NCI-H345 (cell line): ENCODE measurements at places on chromosomes 1 and 21.

DNA sequence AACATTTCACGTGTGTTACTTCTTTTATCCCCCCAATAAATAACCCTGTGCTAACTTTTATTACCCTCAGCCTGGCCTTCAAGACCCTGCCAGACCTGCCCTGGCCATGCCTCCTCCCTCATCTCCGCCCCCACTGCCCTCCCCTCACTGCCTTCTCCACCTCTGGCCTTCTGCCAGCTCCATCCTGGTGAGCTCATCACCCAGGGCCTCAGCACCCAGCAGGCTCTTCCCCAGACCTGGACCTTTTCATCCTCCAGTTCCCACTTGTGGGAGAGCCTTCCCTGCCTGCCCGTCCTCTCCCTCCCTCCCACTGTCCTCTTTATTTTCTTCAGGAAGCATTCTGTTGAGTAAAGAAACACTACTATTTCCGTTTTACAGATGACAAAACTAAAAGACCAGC, 72.0 kb downstream of the SLC66A1 start:
- peak; percentile 63 for DNase-seq

DNA sequence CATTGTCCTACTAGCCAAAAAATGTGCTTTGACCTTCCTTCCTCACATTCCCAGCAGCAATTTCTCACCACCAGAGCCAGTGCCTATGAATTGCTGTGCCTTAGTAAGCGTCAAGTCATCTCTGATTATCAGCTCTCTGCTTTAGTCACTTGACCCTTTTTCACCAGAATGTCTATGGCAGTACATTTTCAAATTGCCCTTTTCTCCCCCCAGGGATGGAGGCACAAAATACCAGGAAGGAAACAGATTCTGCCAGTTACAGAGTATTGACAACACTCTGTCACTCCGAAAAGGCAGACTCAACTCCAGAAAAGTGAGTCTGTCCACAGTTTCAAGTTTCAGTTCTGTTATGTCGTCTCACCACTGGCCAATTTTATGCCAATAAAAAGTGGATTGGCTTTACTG, 167.4 kb downstream of the TNFSF18 start:
- DNase-seq = no peak

DNA sequence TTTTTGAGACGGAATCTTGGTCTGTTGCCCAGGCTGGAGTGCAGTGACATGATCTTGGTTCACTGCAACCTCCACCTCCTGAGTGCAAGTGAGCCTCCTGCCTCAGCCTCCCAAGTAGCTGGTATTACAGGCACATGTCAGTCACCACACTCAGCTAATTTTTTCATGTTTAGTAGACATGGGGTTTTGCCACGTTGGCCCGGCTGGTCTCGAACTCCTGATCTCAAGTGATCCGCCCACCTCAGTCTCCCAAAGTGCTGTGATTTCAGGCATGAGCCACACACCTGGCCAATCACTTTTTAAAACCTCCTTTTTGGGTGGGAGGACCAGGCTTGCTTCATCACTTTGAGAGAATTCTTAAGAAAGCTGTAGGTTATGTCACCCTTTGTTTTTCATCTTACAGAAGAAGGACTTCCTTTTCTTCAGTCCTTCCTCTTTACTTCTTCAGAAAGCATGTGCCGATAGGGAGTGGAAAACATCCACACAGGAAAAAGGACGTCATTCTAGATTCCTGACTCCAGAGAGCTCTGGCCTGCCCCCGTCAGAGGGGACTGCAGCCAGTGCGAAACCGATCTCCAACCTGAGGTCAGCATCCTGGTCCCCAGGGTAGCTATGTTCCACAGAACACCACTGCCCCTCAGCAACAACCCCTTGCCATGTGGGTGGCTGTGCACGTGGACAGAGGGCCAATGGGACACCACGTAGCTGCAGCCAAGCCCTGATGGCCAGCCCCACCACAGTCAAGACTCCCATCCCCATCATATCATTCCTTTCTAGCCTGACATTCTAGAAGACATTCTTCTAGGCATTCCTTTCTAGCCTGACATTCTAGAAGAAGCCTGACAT, 21.9 kb downstream of the NCF2 start:
- no peak for DNase-seq

DNA sequence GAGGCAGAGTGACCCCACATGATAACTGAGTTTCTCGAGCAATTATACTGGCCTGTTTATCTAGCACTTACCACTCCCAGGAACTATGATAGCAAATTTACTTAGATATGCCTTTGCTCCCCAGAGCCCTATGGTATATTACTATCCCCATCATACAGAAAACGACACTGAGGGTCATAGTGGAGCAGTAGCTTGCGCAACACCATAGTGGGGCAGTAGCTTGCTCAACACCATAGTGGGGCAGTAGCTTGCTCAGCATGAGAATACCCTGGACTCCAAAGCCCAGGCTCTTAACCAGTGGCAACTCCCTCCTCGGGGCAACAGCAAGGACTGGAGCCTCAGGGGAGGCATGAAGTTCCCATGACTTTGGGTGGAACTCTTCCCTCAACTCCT, 211.9 kb downstream of the NPHP4 start:
- DNase-seq = no peak

DNA sequence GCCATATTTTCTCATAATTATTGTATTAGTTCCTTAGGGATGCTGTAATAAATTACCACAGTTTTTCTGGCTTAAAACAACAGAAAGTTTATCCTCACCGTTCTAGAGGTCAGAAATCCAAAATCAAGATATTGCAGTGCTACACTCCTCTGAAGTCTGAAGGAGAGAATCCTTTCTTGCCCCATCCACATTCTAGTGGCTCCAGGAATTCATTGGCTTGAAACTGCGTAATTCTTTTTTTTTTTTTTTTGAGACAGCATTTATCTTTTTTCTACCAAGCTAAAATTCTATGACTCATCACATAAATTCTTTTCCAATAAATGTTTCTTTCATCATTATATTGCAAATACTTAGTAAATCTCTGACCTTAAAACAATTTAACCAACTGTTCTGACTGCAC, 451.0 kb upstream of the RGS18 start:
- no peak for DNase-seq

- no peak for DNase-seq
Observed at GRCh38 chr1:3080053-3080955, 11.3 kb downstream of the PRDM16 start.

DNA sequence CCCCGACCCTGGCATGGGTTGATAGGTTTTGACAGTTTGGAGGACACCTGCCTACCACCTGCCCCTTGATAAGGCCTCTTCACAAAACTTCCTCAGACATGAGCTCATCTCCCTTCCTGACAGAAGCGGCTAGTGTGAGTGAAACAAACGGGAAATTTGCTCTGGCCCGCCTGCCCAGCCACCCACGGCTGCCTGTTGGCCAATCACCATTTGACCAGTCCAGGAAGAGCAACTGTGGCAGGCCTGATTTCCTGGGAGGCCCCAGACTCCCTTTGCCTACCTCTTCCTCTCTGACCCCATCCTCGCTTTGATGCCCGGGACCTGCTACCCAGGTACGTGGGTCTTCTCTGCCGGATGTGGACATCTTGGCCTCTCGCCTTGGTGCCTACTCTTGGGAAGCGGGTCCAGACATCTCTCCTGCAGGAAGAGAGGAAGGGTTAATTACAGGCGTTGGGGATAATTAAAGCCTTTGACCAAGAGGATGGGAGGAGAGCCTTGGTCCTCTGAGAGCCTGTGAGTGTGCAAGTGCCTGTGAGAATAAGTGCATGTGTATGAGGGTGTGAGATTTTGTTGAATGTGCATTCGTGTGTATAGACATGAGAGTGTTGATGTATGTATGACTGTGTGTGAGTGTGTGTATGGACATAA, 1.1 kb upstream of the EPHA2 start:
- DNase-seq = no peak

GRCh38 chr1:151416231-151416630, 16.9 kb downstream of the PSMB4 start:
- no peak for DNase-seq

- DNase-seq = no peak
Observed at GRCh38 chr1:115531631-115532264, 110.0 kb upstream of the VANGL1 start.

GRCh38 chr21:35088319-35088771, 39.2 kb upstream of the RUNX1 start:
- no peak for DNase-seq

GRCh38 chr1:91784616-91785015, 101.3 kb downstream of the TGFBR3 start:
- no peak for DNase-seq

DNA sequence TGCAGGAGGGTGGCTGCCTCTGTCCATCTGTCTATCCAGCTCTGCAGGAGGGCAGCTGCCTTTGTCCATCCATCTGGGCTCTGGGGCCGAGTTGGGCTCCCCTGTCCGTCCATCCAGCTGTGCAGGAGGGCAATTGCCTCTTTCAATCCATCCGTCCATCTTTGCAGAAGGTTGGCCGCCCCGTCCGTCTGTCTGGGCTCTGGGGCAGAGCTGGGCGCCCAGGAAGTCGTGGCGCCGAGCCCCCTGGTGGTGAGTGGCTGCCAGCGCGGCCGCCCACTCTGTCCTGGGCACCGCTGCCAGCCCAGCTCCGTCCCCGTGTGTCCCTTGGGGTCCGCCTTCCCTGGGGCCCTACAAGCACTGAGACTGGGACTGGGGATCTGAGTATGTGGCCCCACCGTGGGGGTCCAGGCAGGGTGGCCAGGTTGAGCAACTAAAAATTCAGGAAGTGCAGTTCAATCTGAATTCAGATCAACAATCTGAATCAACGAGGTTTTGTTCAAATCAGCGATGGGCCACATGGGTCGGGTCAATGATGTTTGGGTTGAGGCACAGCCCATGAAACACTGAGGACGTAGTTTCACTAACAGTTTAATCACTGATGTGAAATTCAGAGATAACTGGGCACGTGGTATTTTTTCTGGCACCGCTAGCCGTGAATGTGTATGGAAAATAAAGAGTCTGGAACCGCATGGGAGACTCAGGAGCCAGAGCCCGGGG, 99.1 kb upstream of the ACTRT2 start:
- DNase-seq = no peak

DNA sequence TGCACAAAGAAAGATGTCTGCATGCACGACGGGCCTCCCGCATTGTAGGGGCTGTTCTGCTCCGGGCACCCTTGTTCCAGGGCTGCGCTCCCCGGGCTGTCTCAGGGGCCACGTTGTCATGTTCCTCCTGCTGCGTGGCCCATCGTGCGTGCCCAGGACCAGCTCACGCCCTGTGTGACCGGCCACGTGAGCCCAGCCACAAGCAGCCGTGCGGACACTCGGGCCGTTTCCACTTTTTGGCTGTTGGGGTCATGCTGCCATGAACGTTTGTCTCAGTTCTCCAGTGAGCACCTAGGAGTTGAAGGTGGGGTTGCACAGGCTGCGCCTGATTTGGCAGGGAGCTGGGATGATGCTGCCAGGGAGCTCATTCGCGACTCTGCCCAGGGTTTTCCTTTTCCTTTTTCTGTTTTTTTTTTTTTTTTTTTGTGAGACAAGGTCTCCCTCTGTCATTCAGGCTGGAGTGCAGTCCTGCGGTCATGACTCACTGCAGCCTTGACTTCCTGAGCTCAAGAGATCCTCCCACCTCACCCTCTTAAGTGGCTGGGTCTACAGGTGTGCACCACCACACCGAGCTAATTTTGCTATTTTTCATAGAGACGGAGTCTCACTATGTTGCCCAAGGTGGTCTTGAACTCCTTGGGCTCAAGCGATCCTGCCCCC, 17.4 kb downstream of the PDXK start:
- DNase-seq = no peak

GRCh38 chr1:213335084-213335483, 284.0 kb downstream of the RPS6KC1 start:
- peak; percentile 4 for DNase-seq

GRCh38 chr1:91877574-91878208, 8.3 kb downstream of the TGFBR3 start:
- no peak for DNase-seq

DNA sequence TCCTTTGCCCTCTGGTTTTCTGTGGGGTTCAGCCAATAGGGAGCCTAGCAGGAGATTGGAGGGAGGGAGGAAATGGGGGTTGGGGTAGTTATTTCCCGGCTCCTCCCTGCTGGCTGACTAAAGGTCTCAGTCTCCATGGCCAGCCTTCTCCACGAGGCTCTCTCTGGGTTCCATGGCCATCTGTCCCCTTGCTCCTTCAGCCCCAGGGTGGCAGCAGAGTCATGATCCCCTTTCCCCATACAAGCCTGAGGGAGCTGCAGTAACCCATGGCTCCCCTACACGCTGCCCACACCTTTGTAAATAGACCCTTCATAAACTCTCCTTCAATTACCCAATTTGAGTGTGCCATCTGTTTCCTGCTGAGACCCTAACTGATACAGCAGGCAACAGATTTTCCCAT, 176.1 kb upstream of the CSF3R start:
- DNase-seq = no peak

DNA sequence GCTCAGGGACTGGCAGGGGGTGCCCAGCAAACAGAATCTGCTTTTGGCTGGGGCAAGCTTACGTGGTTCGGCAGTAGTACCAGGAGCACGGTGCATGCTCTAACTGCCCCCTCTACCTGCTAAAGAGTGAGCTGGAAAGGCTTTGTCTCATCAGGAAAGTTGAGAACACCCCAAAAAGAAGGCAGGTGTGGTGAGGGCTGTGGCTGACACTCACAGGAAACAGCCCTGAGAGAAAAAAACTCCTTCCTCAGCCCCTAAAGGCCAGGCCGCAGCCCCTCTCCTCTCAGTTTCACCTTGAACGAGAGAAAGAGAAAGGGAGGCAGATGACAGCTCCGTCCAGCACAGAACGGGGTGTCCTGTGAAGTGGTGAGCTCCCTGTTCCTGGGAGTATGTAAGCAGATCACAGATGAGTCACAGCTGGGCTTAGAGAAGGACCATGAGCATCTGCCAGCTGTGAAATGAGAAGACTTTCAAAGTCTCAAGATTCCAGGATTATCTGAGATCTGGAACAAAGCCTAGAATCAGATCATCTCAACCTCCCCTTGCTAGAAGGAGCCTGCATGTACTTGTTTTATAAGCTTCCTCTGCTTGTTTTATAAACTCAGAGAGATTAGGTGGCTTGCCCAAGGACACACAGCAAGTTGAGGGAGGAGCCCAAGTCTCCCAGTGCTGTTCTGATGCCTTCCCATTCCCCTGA, 13.4 kb downstream of the LAPTM5 start:
- no peak for DNase-seq

DNA sequence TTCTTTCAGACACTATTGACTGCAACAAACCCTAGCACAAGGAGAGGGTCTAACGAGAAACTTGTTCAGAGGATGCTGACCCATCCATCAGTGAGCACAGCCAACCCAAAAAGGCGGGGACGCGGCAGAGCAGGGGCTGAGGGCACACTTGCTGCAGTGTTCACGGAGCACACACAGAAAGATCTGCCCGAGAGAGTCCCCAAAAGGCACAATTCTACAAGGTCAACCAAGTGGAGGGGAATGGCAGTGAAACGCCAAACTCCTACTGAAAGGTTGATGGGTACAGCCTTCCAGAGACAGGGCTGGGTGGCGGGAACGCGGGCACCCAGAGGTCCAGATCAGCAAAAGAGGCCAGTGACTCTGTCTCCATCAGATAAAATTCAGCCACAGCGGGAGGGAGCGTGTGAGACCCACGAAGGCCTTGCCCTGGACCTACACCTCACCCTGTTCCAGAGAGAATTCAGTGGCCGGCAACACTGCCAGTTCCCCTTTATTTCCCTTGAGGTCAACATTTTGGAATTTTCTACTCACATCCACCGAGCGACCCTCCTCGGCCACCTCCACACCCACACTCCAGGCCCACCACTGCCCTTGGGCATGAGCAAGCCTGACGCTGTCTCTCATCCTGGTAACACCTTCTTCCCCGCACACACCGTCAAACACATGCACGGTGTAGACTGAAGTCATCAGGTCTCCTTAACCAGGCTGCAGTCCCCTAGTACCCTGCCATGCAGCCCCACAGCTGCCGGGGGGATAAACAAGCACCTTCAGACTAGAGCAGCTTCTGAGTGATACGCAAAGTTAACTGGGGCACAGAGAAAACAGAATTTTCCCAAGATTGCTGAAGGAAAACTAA, 5.5 kb downstream of the GNG4 start:
- DNase-seq = no peak

GRCh38 chr1:201859424-201859823, 29.3 kb upstream of the SHISA4 start:
- DNase-seq = no peak
